ENCODE measurements at places on chromosomes 3 and 15. TPM values are rescaled to one million over a fixed set of nuclear protein-coding genes. Genes with fewer than 3 reads are reported as not detected.

- no peak for DNase-seq
These were observed 420.2 kb upstream of the CCDC54 start for GRCh38 chr3:106957029-106957428.

GRCh38 chr15:69475769-69476358 is 23.2 kb downstream of the RPLP1 start:
- peak; percentile 81 for DNase-seq

GRCh38 chr15:92655178-92655995 is at the start of gene FAM174B:
TSS of gene FAM174B (minus strand) at chr15:92655775.
- DNase-seq, result peak; percentile 57

ZKSCAN7 gene
- 3.3 TPM for total RNA-seq

GRCh38 chr3:47536967-47537366 is 23.5 kb upstream of the ELP6 start:
- no peak for DNase-seq

DNA sequence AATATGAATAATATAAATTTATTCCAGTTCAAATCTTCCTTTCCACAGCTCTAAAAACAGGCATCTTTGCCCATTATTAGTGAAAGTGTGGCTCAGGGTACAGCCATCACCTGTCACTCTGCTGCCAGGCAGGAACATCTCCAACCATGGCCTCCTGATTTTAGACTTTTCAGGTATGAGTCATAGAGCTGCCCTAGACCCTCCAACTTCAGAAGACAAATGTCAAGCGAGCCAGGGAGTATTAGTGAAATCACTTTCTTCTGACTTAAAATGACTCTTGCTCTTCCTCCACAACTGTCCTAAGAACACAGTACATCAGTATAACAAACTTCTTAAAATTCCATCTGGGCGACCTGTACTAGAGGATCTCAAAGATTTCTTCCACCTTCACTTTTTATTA is 78.1 kb upstream of the AKAP13 start:
- no peak for DNase-seq

GRCh38 chr3:194339356-194339755 is 11.8 kb downstream of the CPN2 start:
- DNase-seq, result no peak

DNA sequence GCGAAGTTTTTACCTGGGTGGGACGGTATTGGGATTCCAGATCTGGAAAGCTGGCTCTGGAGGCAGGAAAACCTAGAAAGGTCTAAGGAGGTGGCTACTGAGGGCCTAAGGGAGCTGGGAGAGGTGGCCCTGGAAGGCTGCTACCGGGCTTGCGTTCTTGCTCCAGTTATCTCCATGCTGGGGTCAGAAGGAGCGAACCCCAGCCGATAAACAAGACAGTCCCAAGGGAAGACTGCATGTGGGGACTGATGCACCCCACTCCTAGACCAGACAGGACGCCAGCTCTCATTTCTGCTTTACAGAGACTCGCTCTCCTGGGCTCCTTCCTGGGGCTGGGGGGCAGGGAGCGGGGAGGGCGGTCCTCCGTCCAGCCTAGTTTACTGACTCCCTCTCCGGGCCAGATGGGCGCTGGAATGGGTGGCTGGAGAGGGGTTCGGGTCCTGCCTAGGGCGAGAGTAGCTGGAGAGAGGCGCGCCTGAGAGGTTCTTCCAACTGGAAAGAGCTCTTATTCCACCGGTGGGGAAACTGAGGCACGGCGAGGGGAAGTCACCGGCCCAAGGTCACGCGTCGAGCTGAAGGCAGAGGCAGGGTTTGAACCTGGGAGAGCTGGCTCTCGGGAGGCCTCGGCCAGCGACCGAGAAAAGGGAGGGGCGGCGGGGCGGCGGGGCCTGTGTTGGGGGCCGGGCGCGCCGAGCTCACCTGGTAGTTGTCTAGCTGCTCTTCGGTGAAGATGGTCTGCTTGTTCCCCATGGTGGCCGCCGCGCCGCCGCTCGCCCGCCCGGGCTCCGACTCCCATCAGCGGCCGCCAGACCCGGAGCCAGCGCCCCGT is 565 bp downstream of the CIB2 start:
- no peak for DNase-seq

GRCh38 chr15:70311821-70312220 is 214.1 kb upstream of the TLE3 start:
- no peak for DNase-seq

CCDC51 gene
- total RNA-seq, result 13.5 TPM

GRCh38 chr3:14918356-14918860 is 29.0 kb upstream of the NR2C2 start:
- DNase-seq, result no peak

ECE2 gene
- total RNA-seq, result not detected

Data from heart right ventricle (tissue), 16 donors.